ENCODE measurements at places on chromosomes 12 and 14. TPM values are rescaled to one million over a fixed set of nuclear protein-coding genes. Genes with fewer than 3 reads are reported as not detected.

DNA sequence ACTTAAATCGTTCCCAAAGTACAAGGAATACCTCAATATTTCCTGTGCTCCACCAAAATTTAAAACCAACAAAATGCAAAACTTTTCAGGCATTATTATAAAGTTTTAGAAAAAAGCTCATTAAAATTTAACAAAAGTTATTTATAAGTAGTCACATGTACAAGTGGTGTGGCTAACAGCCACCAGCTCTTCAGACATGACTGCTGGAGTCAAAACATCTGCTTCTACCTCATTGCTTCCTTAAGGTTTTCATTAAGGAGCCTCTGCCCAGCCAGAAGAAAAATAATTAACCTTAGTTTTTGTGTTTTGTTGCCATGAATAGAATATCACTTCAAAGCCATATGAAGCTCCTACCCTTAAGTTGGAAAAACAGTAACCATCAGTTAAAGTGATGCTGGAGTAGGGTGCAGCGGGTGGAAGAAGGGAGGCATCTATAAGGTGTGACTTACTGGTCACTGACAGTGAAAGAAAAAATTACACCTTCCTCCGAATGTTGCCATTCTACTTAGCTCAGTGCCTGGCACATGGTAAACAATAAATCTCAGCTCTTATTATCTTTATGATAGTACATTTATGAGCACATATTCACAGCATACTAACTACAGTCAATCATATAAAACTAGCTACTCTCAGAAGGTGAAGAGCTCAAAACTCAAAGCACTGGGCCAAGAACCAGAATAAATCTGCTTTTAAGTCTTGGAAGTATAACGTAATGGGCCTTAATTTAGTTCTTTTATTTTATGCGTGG, 57.7 kb downstream of the GALC start:
- DNase-seq: no peak

The ASB2 gene
- total RNA-seq: 3.8 TPM

- DNase-seq: no peak
Measured at GRCh38 chr12:119989361-119989730, 310 bp downstream of the BICDL1 start.

GRCh38 chr14:34436118-34436905, 25.7 kb downstream of the SPTSSA start:
- DNase-seq: no peak

DNA sequence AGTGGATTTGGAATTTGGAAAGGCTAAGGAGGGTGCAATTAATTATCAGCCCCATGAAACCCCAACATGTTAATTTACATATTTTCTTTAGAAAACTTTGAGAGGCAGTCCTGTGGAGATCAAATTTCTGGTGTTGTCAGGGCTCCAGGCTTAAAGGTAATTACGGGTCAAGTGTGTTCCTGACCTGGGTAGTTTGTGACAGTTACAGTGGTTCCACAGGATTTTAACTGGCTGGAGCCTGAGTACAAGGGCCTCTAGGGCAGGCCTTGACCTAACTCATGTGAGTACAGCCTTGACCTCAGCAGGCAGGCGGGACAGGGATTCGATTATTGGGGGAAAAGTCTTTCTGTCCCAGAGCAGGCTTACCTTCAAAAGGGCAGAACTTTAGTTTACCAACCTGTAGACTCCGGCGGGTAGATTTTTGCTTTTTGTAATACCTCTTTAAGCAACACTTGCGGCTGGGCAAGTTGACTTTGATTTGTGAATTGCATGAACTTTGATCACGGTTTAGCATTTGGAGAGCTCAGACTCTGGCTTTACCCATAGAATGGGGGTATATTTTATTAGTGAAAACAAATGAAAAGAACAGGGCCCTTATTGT, 8.4 kb upstream of the PPTC7 start:
- DNase-seq: no peak

GRCh38 chr14:29518335-29518734, 409.3 kb downstream of the PRKD1 start:
- peak; percentile 18 for DNase-seq

The CEP128 gene
- 1.6 TPM for total RNA-seq
